ENCODE measurements at places on chromosomes 12 and 14.

DNA sequence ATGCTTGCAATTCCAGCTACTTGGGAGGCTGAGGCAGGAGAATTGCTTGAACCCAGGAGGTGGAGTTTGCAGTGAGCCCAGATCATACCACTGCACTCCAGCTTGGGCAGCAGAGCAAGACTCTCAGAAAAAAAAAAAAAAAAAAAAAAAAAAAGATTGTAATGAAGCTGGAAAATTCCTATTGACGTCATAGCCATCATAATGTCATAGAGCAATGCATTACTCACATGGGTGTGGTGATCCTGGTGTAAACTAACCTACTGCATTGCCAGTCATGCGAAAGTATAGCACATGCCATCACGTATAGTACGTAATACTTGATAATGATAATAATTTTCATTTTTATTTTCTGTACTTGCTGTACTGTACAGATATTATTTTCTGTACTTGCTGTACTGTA, 42.7 kb upstream of the NID2 start:
- no peak for DNase-seq

DNA sequence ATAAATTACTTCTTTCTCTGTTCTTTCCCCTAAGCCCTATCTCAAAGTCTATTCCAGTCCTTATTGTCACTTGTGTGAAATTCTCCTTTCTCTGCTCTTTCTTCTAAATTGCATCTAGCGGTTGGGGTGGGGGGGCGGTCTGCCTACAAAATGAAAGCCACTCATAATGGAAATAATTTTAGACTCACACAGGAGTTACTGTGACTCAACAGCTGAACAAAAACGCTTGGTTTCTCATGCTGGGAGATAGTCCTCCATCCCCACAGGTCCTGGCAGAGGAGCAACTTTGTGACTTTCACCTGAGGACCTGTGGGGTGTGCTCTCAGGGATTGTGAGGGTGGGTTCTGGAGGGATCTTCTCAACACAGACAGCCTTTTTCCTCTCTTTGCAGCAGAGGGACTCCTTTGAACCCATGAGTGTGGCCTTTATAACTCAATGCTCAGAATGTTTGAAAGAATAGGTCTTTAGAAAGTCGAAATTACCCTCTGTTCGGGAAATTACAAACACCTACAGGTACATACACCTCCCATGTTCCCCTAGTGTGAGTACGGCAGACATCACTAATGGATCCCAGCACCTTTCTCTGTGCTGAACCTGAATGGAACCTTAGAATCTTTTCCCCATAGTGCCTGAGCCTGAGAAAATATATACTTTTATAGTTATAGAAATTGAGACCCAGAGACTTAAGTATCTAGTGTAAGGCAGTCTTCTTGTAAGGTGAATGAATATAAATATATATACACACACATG, 109.7 kb downstream of the CHST11 start:
- no peak for DNase-seq

DNA sequence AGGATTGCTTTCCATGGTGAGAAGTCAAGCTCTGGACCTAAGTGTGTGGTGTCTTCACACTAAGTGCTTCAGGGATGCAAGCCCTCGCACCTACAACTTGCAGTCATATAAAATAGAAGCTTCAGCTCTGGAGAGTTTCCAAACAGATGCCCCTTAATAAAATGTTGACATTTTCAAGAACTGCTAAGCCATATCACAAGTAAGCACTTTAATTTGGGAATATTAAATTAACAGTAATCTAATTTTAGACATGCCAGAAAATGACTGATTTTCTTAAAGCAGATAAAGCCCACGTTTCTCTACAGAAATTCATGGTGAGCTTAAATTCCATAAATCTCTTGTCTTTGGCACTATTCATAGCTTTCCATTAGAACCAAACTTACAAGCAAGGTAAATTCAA, 600.1 kb upstream of the FLRT2 start:
- no peak for DNase-seq

DNA sequence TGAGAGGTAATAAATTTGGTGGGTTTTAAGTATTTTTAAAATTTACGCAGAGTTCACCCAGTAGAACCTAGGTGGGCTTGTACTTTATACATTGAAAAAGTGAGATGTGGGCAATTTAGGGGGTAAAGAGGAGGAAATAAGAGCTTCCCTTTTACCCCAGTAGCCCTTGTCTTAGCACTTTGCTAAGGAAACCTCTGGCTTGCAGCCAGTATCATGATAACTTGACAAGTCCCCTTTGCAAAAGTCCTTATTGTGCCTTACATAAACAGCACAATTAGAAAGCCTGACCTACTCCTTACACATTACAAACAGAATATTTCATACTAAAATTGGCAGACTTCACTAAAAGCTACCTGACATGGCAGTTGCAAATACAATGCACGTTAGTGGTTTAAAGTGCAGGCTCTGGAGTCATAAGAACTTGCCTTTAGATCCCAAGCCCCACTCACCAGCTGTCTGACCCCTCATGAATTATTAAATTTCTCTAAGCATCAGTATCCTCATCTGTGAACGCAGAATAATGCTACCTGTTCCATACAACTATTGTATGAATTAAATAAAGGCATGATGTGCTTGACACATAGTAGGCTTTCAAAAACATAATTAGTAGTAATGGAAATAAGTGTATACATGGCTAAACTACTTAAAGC, 53.2 kb upstream of the NELL2 start:
- no peak for DNase-seq

DNA sequence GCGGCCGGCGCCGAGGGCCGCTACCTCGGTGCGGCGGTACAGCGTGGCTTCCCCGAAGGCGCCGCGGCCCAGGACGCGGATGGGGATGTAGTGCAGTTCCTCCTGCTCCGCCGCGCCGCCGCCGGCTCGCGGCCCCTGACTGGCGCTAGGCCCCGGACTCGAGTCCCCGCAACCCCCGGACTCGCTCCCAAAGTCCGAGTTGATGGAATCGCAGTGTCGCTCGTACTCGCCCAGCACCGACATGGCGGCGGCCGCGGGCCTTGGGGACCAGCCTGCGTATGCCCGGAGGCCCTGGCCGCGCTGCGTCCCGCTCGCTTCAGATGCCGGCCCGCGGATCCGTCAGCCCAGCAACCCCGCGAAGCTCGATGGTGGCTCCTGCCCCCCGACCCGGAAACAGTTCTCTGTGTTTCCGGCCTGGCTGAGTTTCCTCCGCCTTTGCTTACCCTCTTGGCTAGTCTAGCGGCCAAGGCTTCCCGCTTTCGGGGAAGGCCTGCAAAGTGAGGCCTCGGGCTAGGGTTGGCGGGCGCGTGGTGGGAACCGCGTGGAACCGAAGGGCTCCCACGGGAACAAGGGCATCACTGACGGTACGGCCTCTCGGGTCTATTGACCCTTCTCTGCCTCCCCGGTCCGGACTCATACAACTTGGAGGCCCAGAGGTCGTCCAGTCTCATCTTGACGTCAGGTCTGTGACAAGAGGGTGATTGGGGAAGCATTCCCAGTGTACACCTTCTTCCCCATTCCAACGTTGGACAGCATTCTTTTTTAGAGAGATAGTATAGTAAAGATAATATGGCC, at the start of gene NEK9:
Gene NEK9 (minus strand): TSS at position 370 of the 795 bp plus-strand sequence. CDS start 127 bp downstream, at position 243.
- DNase-seq = peak; percentile 60

DNA sequence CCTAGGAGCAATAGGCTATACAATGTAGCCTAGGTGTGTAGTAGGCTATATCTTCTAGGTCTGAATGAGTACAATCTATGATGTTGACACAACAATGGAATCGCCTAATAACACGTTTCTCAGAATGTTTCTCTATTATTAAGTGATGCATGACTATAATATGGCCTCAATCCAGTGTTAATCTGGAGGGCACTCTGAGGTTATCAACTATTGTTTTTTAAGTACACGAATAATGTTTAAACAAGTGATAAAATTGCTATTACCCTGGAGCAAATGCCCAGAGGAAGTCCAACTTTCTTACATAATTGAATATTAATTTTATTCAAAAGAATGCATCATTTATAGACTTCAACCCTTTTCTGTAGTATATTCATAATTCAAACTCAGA, 16.4 kb upstream of the CNIH1 start:
- no peak for DNase-seq

GRCh38 chr14:52422650-52423356, 108.7 kb downstream of the PTGER2 start:
- no peak for DNase-seq

- DNase-seq = no peak
Measured at GRCh38 chr14:97381309-97381708, 584.1 kb downstream of the VRK1 start.

GRCh38 chr12:45235087-45236025, 19.5 kb downstream of the ANO6 start:
- DNase-seq = no peak

DNA sequence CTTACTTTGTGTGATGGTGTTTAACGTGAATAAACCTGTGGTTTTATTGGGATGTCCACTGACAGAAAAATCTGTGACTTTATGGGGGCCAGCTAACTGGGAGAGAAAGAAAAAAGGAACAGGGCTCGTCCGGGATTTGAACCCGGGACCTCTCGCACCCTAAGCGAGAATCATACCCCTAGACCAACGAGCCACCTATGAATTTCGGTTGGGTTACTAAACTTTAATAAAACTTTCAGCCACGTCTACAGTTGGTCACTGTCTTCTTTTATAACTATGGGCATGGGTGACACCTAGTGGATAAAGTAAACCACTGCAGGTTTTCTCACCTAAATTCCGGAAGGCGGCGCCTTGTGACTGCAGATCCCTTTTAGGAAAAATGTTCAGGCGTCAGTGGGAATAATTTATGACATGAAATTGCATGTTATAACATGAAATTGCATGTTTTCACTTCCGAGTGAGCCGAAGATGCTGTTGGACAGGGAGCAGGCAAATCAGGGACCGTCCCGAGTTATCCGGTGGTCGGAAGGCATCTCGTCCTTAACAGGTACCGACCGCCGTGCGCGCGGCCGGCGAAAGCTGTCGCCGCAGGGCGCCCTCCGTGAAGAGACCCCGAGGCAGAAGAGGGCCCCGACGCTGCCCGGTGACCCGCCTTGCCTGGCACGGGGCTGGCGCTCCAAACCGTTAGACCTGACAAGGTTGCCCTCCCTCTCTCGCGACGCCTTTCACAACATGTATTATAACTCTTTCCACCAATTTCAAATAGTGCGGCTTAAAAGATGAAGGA, 18.2 kb upstream of the RNASE12 start:
- DNase-seq = peak; percentile 83

DNA sequence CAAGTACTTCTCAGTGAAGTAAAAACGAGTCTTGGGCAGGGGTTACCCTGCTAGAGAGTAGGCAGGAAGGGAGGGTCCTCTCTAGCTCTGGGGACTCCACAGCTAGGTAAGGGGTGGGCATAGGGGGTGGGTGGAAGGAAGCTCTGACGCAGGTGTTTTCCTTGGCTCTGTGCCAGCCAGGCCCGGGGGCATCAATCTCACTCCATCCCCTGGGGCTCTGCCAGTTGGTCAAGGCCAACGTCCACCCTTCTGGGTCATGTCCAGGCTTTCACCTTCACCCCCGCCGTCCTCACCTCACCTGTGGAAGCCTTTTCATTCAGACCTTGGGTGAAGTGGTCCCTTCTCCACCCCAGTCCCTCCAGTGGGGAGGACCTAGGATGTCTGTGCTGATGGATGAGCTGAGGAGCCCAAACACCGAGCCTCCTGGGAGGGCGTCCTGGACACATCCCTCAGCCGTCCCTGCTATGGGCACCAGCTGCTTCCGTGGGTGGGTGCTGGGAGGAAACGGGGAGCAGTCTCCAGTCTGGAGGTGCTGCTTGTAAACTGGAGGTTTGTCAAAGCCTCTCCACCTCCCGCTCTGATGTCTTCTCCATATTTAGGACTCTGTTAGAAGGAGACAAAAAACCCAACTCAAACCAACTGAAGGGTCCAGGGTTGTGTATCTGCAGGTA, 71.5 kb upstream of the SFSWAP start:
- DNase-seq = no peak

DNA sequence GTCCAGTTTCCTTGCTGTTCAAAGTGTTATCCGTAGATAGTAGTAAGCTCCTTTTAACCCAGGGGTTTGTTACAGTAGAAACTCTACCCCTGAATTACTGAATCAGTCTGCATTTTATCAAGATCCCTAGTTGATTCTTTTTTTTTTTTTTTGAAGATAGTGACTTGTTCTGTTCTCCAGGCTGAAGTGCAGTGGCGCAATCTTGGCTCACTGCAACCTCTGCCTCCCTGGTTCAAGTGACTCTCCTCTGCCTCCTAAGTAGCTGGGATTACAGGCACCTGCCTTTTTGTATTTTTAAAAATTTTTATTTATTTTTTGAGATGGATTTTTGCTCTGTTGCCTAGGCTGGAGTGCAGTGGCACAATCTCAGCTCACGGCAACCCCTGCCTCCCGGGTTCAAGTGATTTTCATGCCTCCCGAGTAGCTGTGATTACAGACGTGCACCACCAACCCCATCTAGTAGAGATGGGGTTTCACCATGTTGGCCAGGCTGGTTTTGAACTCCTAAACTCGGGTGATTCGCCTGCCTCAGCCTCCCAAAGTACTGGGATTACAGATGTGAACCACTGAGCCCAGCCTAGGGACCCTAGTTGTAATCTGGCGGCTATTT, 10.5 kb downstream of the LARP4 start:
- no peak for DNase-seq

DNA sequence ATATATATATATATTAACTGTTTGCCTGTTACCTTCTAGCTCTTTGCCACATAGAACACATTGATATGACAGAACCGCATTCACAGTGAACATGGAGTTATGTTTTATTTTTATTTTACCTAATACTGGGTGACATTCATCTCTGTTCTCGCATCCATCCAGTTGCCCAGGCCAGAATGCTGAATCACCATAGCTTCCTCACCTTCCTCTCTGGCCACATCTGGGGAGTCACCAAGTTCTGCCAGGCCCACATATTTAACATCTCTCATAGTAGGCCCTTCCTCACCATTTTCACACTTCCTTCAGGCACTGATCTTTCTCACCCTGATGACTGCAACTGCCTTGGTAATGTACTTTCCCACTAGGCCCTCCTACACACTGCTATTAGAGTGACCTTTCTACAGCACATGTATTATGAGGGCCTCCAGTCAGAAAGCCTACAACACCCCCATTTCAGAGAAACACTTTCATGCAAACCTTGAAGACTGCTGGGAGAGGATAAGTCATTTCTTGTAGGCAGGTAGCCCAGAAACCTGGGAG, 106.8 kb downstream of the LGR5 start:
- DNase-seq = no peak

DNA sequence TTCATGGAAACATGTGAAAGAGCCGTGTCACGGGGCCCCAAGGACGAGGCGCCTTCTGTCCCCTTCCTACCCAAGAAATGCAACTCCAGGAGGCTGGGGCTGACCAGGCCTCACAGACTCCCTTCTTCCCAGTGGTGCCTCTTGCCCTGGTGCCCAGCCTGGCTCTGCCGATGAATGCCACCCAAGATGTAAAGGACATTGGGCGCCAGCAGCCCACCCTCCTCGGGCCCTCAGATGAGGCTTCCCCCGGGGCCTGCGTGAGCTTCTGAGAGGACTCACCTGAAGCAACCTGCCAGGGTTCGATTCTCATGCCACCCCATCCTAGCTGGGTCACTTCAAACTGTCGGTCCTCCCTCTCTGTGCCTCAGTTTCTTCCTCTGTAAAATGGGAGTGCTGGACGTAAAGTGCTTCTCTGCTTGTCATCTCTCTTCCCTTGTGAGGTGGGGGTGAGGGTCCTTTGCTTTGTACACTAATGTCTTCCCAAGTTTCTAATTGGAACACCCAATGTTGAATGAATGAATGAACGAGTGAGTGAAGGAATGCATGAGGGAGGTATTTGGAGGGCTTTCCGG, 10.8 kb downstream of the FAM222A start:
- DNase-seq = no peak

Data from SHP77 treated with DMSO at 0.1 percent for 48 hours (cell line).